ENCODE measurements at places on chromosomes 12 and 14.

DNA sequence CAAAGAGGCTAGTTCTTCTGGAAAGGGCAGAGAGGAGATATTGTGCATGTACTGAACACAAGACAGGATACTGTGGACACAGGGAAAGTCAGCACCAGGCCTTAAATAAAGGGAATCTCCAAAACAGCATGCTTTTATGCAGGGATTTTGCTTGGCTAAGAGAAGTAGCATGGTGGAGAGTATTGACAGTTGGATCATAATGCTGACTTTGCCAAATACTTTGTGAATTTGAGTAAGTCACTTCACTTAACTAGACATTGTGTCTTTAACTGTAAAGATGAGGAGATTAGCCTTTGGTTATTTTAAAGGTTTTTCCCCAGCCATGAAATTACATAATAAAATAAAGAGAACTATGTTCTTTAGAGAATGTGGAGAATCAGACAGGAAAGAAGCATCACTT is 24.5 kb downstream of the GALNT8 start:
- DNase-seq: no peak

DNA sequence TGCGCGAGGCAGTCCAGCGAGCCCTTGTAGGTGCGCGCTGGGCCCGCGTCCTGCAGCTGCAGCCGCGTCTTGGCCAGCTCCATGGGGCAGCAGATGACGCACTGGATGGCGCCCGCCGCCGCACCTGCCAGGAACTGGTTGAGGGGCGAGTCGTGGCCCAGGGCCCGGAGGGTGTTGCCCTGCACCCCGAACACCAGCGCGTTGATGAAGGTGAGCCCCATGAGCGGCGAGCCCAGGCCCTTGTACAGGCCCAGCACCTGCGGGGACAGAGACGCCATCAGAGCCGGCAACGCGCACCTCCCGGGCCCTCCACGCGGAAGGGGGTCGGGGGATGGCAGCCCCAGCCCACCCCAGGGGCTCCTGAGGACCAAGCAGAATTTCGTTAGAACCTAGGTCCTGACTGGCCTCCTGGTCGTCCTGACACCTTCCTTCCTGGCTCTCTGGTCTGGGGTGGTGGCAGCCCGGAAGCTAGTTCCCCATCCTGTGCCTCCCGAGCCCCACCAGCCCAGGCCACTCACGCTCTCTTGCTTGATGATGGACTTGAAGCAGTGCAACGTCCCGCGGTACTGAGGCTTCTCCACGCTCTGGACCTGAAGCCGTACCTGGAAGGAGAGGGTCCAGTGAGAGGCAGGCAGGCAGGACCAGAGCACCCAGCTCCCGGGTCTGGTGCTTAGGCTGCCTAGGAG is 13.3 kb downstream of the SLC25A29 start:
- no peak for DNase-seq

GRCh38 chr14:51211149-51211548 is 28.9 kb upstream of the TMX1 start:
- DNase-seq: peak; percentile 81

- DNase-seq: no peak
Measured at GRCh38 chr14:89425931-89426330, 8.9 kb upstream of the FOXN3 start.

GRCh38 chr14:49483268-49483667 is 102.9 kb downstream of the RPS29 start:
- no peak for DNase-seq

DNA sequence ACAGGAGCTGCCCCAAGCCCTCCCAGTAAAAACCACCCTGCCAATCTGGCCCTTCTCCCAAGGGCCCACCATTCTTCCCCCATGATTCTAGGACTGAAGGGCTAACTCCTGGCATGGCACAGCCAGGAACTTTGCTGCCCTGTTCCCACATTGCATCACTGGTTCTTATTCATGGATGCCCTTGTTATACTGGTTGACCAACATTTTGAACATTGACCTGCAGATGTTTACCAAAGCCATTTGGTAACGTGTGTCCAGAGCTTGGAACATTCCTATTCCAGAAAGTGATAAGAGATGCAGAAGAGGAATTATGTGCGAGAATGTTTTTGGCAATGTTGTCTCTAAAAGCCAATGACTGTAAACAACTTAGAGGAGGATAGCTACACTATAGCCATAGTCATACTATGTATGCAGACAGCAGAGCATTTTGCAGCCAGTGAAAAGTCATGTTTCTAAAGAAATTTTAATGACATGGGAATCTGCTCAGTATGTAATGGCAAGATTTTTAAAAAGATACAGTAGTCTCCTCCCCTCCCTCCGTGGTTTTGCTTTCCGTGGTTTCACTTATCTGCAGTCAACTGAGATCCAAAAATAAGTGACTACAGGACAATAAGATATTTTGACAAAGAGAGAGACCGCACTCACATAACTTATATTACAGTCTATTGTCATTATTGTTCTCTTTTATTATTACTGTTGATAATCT is 108.8 kb downstream of the DAAM1 start:
- DNase-seq: no peak

DNA sequence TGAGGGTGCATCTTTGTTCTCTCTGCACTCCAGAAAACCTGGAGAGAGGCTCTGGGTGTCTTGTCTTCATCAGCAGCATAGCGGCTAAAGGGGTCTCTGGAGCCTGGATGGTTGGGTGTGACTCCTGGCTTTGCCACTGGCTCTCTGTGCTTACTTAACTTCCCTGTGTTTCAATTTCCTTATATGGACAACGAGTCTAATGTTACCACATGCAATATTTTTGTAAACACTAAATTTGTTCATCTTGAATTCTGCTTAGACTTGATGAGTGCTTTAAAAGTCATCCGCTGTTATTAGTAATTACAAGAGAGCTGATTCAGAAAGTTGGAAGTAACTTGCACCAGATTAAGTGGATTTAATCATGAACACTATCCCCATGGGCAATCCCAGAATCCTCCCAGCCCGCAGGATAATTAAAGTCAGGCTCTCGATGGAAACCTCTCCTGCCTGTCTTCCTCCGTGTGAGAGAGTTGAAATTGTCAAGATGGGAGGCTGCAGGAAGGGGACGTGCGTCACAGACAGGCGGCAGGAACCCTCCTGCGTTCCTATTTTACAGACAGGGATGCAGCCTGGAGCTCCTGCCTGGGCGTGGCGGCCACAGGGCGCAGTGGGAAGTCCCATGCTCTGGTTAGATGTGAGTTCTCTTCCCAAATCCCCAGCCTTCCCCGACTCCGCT is 201.2 kb downstream of the TTC8 start:
- no peak for DNase-seq

- no peak for DNase-seq
Measured at GRCh38 chr14:39212034-39212433, 21.7 kb upstream of the MIA2 start.

DNA sequence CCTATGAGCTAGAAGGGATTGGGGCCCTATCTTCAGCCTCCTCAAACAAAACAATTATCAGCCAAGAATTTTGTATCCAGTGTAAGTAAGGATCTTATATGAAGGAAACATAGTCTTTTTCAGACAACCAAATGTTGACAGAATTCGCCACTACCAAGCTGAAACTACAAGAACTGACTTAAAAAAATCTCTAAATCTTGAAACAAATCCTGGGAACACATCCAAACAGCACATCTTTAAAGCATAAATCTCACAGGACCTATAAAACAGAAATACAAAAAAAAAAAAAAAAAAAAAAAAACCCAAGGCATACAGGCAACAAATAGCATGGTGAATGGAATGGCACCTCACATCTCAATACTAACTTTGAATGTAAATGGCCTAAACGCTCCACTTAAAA is 41.3 kb upstream of the LMNTD1 start:
- no peak for DNase-seq

Measured in NCI-H2081 treated with DMSO at 0.1 percent for 48 hours (cell line).